ENCODE measurements at places on chromosomes 7 and 10. TPM values are rescaled to one million over a fixed set of nuclear protein-coding genes. Genes with fewer than 3 reads are reported as not detected.

The HOGA1 gene
- 0.43 TPM for total RNA-seq

DNA sequence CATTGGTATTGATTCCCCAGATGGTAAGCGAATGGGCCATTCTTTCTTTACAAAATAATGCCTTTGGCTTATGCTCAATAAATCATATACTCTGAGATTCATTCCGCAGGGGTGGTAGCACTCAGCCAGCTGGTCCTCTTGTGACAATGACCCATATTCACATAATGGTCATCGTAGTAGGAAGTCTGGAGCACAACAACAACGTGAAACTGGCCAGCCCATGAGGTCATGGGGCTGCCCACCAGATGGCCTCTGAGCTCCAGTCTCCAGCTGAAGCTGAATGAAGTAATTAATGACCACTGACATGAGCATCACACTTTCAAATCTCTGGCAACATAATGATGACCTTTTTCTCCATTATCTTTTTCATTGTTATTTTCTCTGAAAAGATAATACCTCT is 42.3 kb upstream of the SORCS1 start:
- DNase-seq, result no peak

The PDCD11 gene
- 53.2 TPM for total RNA-seq

- DNase-seq, result no peak
These were observed 16.9 kb downstream of the TFEC start for GRCh38 chr7:116013675-116014074.

- DNase-seq, result peak; percentile 75
These were observed 138.1 kb downstream of the VTI1A start for GRCh38 chr10:112585126-112585525.

The C7orf57 gene
- total RNA-seq, result 2.6 TPM

DNA sequence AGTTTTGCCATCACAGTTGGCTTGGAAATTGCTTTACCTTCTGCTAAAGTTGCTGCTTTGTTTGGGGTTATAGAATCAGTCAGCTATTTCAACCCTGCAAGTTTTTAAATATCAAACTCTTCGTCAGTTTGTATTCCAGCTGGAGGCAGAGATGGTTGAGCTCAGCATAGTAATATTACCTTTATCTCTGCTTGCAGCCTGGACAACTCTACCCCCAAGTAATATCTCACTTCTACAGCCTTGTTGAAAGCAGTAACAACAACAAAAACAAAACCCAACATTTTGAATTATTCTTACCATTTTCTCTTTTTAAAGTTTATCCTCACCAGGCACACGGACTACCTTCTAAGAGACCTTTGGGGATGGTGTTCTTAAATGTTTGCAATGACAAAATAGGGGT is 239.1 kb upstream of the PHF14 start:
- no peak for DNase-seq

Data from mammary epithelial cell (primary cell).